ENCODE measurements at places on chromosomes 7 and 10. TPM values are rescaled to one million over a fixed set of nuclear protein-coding genes. Genes with fewer than 3 reads are reported as not detected.

Gene KIAA1549
- 3.9 TPM for total RNA-seq

Gene MLXIPL
- total RNA-seq = 10.4 TPM

Gene CNTNAP2
- 0.66 TPM for total RNA-seq

Gene DNAH11
- total RNA-seq = 2.2 TPM

Gene IFIT1B
- not detected for total RNA-seq

- H3K27me3 ChIP-seq = no peaks in the 10 kb centered on the region
- no peak for DNase-seq
These were observed 165.6 kb downstream of the TPK1 start for GRCh38 chr7:144670218-144670617.

DNA sequence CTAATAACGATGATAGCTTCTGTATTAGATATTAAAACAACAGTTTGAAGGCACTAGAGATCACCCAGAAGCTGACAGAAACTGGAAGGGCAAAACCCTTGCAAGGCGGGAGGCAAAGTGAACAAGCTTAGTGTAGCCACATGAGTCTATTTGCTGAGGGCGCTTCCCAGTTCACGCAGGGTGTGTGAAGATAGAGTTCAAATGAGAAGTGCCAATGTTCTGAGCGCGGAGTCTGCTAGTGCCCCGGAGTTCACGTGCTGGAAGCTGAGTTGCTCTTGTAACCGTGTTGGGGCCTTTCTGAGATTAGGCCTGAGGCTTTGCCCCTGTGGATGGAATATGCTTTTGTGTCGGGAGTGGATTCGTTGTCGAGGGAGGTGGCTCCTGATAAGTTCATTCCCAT lies 16.6 kb upstream of the GTPBP4 start:
- no peaks in the 10 kb centered on the region for H3K4me1 ChIP-seq
- H3K4me3 ChIP-seq = no peak overlapping the region
- peak overlapping the region; percentile 10 for H3K27ac ChIP-seq
- no peaks in the 10 kb centered on the region for H3K27me3 ChIP-seq
- H3K36me3 ChIP-seq = no peaks in the 10 kb centered on the region

DNA sequence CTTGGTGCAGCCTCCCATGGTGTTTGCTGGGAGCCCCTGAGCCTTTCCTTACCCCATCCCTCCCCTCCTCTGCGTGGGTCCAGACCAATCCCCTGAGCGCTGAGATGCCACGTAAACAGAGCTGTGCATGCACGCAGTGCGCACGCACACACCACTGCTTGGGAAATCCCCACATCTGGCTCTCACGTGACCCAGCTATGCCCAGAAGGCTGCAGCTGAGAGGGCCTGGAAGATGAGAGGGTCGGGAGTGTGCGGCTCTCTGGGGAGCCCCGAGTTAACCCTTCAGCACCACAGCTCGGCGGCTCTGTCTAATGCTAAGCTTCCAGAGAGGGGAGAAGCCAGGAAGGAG lies 177.2 kb downstream of the SH3PXD2A start:
- H3K4me1 ChIP-seq = peaks cover 3% of the 10 kb centered on the region
- H3K27ac ChIP-seq = peak overlapping the region; percentile 92
- no peaks in the 10 kb centered on the region for H3K27me3 ChIP-seq
- no peak for DNase-seq
- H3K36me3 ChIP-seq = no peaks in the 10 kb centered on the region

GRCh38 chr7:148733496-148733895 lies 34.8 kb downstream of the CUL1 start:
- no peaks in the 10 kb centered on the region for H3K4me1 ChIP-seq
- peaks cover 4% of the 10 kb centered on the region for H3K36me3 ChIP-seq
- DNase-seq = no peak
- H3K27me3 ChIP-seq = no peaks in the 10 kb centered on the region

- no peak for DNase-seq
- no peaks in the 10 kb centered on the region for H3K36me3 ChIP-seq
- no peaks in the 10 kb centered on the region for H3K27me3 ChIP-seq
- no peak overlapping the region for H3K27ac ChIP-seq
- H3K4me3 ChIP-seq = no peak overlapping the region
- H3K4me1 ChIP-seq = no peaks in the 10 kb centered on the region
These were observed 138.9 kb downstream of the FRMD4A start for GRCh38 chr10:14191871-14192270.

GRCh38 chr7:18647582-18647981 lies 152.0 kb downstream of the HDAC9 start:
- no peak overlapping the region for H3K4me3 ChIP-seq
- H3K27ac ChIP-seq = no peak overlapping the region
- H3K27me3 ChIP-seq = no peaks in the 10 kb centered on the region
- DNase-seq = no peak
- no peaks in the 10 kb centered on the region for H3K36me3 ChIP-seq

GRCh38 chr7:110522061-110522760 lies 568.7 kb upstream of the LRRN3 start:
- DNase-seq = no peak
- H3K4me3 ChIP-seq = no peak overlapping the region
- H3K36me3 ChIP-seq = no peaks in the 10 kb centered on the region
- no peaks in the 10 kb centered on the region for H3K4me1 ChIP-seq
- H3K27ac ChIP-seq = no peak overlapping the region
- no peaks in the 10 kb centered on the region for H3K27me3 ChIP-seq

DNA sequence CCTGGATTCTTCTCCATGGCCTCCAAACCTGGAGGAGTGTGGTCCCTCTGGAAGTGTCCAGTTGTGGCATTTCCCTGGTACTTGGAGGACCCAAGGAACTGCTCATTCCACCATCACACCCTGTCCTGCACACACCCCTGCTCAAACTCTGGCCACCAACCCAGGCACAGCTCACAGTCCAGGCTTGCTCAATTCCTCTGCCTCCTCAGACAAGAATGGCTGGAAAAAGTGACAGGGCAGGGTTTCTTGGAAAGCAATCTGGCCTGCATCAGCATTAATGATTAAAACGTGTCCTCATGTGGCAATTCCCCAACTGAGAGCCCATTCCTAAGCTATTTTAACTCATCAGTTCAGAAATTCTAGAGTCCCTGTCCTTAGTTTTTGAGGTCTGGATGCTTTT lies 17.2 kb upstream of the TPST1 start:
- H3K4me3 ChIP-seq = no peak overlapping the region
- H3K27me3 ChIP-seq = no peaks in the 10 kb centered on the region
- no peak overlapping the region for H3K27ac ChIP-seq
- no peaks in the 10 kb centered on the region for H3K36me3 ChIP-seq

DNA sequence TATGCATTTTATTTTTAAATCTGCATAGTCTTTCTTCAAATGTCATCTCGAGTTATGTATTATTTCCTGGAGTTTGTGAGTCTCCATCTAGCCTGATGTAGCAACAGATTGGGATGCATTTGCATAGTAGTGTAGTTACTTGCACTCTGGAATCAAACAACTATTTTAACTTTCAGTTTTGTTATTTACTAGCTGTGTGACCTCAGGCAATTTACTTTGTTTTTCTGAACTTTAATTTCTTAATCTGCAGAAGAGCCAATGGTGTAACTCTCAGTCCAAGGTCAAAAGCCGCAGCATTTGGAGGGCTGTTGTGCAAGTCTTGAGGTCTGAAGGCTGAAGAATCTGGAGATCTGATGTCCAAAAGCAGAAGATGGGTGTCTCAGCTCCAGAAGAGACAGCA lies 175.8 kb upstream of the SORCS1 start:
- no peaks in the 10 kb centered on the region for H3K36me3 ChIP-seq
- H3K4me1 ChIP-seq = no peaks in the 10 kb centered on the region
- peak overlapping the region; percentile 10 for H3K27ac ChIP-seq
- no peaks in the 10 kb centered on the region for H3K27me3 ChIP-seq
- H3K4me3 ChIP-seq = no peak overlapping the region
- DNase-seq = no peak

All from breast epithelium (tissue), 4 donors.